Neural crest cell (in vitro differentiated cells): ENCODE measurements at places on chromosomes 3 and 15.

- DNase-seq = no peak
These were observed 156.9 kb upstream of the PRICKLE2 start for GRCh38 chr3:64382153-64382552.

- peak; percentile 93 for DNase-seq
These were observed 8.5 kb downstream of the FAM107A start for GRCh38 chr3:58568572-58569286.

GRCh38 chr3:57409471-57409870, 117.0 kb upstream of the ASB14 start:
- DNase-seq = no peak

- DNase-seq = no peak
These were observed 1.0 kb downstream of the MYLK start for GRCh38 chr3:123883111-123883510.

DNA sequence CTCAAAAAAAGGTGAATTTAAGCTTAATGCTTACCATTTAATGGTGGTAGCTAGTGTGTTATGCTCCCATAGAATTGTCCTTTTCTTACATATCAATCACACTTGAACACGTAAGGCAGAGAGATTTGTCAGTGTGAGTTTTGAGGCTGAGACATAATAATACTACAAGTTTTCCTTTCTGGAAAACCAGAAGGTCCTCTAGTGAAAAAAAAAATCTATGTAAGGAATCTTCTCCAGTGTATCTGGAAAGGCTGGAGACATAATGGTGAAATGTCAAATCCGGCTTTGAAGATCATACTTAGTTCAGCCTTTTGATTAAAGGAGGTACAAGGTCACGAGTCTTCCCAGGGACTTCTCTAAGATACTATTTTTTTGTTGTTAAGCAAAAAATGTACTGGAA, 3.4 kb downstream of the TSC22D2 start:
- no peak for DNase-seq

- no peak for DNase-seq
These were observed 54.3 kb upstream of the NEK10 start for GRCh38 chr3:27423463-27423862.

- no peak for DNase-seq
These were observed 81.4 kb downstream of the PGPEP1L start for GRCh38 chr15:98926236-98926635.

DNA sequence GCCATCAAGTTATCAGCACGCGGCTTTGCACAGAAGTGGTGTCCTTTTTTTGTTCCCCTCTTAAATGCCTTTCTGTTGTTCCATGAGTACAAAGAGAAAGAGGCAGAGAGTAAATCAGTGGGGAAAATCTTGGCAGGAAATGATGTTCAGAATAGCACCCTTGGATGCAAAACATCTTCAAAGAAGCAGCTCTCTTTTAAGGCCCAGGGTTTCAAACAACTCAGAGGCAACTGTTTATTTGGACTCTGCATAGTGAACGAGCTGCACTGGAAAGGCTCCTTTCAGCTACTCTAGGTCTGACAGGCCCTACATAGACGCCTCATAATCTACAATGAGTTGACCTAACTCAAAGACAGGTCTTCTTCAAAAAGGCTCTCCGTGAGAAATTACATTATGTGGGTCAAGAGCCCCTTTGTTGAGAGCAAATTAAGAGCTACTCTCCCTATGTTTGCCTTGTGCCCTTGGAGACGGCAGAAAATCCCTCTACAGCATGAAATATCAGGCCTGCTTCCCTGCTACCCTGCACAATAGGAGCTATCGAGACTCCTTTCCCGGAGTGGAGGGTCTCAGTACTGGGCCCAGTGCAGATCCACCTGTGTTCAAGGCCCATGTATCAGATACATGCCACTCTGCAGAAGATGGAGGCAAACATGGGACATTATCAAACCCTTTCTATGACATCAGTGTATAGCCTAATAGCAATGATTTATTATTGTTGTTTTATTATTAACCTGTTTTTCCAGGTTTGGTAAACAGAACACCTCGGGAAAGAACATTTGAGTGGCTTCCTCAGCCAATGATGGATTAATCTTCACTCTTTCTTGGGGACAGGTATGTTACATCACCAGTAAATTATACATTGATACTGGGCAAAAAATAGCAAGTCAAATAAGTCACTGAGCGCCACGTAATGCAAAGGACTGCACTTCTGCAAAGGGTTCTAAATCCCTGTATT, 53.1 kb downstream of the HEG1 start:
- DNase-seq = peak; percentile 17

DNA sequence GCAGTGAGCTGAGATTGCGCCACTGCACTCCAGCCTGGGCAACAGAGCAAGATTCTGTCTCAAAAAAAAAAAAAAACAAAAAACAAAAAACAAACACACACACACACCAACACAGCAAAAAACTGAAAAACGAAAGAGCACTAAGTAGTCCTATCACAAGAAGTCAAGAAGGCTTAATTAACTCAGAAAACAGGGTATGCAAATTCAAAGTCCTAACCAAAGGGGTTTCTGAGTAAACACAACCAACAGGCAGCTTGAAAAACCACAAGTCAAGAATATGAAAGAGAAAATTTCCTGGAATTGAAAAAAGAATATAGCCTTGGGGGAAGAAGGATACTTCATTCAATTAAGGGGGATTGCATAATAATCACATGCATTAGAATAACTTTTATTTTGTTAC, 37.7 kb upstream of the PARP14 start:
- no peak for DNase-seq

DNA sequence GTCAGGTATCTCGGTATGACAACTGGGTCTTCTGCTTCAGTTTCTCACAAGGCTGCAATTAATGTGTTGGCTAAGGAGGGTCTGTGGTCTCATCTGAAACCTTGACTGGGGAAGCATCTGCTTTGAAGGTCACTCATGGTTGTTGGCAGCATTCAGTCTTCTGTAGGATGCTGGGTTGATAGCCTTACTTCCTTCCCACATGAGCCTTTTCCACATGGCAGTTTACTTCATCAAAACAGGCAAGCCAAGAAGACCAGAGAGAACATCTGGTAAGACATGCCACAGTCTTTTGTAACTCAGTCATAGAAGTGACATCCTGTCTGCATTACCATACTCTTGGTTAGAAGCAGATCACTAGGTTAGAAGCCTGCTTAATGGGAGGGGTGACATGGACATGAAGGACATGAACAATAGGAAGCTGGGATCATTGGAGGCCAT, 49.5 kb downstream of the CMC1 start:
- DNase-seq = no peak

DNA sequence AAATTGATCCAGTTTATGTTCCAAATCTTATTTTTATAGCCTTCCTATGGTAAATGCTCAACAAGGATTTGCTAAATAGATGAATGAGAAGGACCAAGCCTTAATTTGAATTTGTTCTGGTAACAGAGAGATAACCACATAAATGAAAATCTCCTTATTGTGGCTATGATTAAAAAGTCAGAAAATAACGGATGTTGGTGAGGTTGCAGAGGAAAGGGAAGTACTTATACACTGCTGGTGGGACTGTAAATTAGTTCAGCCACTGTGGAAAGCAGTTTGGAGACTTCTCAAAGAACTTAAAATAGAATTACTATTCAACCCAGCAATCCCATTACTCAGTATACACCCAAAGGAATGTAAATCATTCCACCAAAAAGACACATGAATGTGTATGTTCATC, 26.2 kb downstream of the AAGAB start:
- no peak for DNase-seq

DNA sequence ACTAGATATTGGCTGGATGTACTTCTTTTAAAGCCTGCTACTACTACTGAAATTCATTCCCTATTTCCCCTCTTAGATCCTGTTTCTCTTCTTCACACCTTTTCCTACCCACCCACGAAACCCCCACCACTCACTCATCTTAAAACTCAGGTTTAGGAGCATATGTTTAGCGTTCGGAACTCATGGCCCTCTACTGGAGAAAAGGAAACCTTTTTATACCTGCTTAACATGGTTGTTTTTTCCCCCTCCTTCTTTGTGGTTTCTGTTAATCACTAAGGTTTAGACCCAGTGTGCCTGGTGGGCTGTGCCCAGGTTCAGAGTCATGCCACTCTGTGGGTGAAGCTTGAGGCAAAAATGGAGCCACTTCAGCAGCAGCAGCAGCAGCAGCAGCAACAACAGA, 2.6 kb downstream of the ARID3B start:
- DNase-seq = no peak

GRCh38 chr3:27034255-27034654, 334.9 kb downstream of the NEK10 start:
- DNase-seq = no peak

DNA sequence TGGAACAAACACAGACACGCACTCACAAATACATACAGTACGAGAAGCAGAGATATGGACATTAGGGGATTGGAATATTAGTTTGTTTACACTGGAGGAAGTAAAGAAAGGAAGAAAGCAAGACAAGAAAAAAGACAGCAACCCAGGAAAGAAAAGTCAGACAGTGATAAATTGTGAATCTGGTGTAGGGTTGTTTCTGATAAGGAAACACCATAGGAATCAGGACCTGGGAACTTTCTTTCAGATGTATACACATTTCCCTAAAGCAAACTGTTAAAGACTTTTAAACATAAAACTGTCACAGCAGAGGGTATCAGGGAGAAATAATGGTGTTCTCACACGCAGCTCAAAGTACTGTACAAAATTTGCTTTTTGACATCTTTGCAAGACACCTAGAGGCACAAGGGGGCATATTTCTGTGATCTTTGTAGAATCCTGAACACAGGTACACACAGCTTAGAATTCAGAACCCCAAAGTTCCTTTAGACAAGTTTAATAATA, 153.7 kb downstream of the TUSC7 start:
- DNase-seq = no peak

DNA sequence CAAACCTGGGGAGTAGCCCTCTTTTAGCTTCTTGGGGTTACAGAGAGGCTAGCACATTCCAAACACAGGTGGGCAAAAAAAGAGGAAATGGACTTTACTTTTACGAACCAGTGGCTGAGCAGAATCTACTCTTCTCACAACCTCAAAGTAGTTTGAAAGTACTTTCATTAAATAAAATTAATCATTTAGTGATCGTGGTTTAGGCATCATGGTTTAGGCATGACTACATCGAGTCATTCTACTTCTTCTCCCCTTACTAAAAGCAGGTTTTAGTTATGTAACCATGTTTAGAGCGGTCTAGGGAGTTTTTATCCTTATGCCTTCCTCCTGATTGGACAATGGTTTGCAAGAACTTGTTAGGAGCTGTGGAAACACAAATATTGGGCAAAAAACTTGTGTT, 2.5 kb upstream of the GREM1 start:
- no peak for DNase-seq

- no peak for DNase-seq
These were observed 17.3 kb downstream of the SUCNR1 start for GRCh38 chr3:151890721-151891141.

DNA sequence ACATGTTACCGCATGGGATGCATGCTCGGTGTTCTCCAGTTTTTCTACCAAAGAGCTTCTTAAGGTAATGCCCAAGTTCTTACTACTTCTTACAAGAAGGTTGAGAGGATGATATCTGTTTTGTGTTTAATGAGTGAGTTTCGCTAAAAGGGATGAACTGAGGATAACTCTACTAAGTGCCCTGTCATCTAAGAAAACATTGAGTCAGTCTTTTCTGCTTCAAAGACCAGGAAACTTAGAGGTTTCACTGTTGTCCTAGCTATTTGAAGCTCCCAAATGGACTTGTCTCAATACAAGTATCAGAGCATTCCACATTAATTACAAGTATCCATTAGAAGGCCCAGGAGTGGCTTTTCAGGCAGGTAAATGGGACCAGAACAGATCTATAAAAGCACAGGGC, 296.2 kb downstream of the KBTBD8 start:
- DNase-seq = no peak

- DNase-seq = no peak
These were observed 2.6 kb downstream of the MAP2K1 start for GRCh38 chr15:66389098-66389858.

DNA sequence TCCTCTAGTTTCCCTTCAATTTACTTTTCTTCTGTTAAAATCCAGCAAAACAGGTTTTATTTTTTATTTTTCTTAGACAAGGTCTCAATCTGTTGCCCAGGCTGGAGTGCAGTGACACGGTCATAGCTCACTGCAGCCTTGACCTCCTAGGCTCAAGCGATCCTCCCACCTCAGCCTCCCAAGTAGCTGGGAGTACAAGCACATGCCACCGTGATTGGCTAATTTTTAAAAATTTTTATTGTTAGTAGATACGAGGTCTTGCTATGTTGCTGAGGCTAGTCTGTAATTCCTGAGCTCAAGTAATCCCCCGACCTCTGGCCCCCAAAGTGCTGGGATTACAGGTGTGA, 41.6 kb downstream of the ILDR1 start:
- DNase-seq = no peak

DNA sequence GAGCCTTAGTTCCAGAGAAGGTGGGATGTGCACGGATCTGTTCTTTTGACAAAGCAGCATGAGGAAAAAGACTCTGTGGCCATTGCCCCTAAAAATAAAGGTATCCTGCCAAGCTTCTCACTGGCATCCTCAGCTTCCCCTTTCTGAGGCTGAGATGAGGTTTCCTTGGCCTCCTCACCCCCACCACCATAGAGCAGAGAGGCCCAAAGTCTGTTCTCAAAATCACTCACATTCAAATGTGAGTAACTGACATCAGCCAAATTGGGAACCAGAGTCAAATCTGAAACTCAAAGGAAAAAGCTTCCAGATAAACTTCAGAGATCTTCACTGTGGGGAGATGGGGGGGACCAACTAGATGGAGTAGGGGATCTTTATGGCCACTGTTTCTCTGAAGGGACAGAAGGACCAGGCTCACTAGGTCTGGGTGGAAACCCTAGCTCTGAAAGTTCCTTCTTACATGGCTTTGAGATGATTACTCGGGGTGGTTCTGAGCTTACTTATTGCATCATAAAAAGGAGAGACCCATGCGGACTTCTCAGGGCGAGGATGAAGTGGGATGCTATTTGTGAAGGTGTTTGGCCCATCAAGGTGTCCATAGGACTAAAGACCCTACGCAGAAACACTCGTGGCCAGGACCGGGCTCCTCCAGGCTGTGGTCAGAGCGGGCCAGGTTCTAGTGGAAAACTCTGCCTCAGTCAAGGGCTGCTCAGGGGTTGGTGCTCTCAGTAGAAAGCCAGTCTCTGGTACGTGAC, 61.5 kb upstream of the MEF2A start:
- no peak for DNase-seq

- peak; percentile 1 for DNase-seq
These were observed 603 bp downstream of the SLC7A14 start for GRCh38 chr3:170585008-170585936.

DNA sequence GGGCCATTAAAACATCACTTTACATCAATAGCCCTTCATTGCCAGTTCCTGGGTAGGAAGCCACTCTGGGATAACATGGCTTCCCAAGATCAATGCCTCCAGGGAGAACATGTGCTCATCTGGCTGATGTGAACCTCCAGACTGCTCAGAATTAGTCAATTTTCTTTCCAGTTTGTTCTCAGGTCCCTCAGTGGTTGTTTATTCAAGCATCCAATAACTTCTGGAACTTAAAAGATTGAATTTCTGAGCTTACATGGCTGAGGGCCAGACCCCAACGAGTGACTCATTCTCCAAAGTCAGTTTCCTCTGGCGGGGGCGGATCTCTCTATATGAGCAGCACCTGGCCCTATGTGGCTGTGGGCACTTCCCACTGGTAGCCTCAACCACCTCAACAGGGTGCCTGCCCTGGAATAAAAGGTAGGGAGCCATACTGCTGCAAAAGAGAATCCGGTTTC, 34.0 kb downstream of the LYZL4 start:
- no peak for DNase-seq
